ENCODE measurements at places on chromosomes 7 and 10.
A peak's percentile ranks its signal among the peaks of the same experiment; 100 is the strongest.

GRCh38 chr7:158396982-158397862 lies 190.4 kb downstream of the PTPRN2 start:
- DNase-seq: no peak

- DNase-seq: peak; percentile 43
Measured at GRCh38 chr10:80132299-80133139, at the start of gene PLAC9. Gene PLAC9 (plus strand): TSS chr10:80132730. CDS start chr10:80132763, 33 bp downstream.

DNA sequence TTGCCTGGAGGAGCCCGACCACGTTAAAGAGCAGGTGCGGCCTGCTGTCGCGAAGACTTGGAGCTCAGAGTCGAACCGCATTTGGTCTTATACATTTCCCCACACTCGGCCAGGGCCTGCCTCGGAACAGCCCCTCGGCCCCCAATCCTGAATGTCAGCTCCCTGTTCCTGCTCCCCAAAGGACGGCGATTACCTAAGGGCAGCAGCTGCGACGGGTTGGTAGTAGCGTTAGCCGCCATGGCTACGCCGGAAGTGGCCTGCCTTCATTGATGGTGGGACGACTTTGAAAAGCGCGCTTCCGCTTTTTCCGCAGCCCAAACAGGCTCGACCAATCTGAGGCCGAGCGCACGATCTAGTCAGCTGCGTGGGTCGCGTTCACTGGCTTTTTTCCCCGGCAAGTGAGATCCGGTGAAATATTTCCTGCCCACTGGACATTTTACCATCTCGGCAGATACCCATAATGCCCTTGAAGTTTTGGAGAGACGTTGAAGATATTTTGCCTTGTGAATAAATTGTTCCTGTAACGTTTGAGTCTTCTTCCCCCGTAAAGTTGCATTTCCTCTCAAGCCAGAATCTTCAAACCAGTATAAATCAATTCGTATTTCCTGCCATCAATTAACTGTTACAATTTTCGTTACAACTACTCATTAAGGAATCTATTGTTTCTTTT lies at the start of gene LSM5:
Gene LSM5, minus strand, starts transcription at position 254 of the 670 bp plus-strand sequence. Its CDS starts 15 bp downstream, at position 239.
- peak; percentile 92 for DNase-seq

GRCh38 chr10:35555962-35556930 lies 48.9 kb upstream of the GJD4 start:
- no peak for DNase-seq

- no peak for DNase-seq
Measured at GRCh38 chr10:73840403-73841060, 29.1 kb upstream of the NDST2 start.

GRCh38 chr10:128001363-128001745 lies 94.5 kb downstream of the PTPRE start:
- no peak for DNase-seq

GRCh38 chr7:95917634-95918033 lies 145.3 kb downstream of the DYNC1I1 start:
- DNase-seq: peak; percentile 11

GRCh38 chr10:7580520-7580919 lies 86.2 kb downstream of the ITIH5 start:
- DNase-seq: no peak

DNA sequence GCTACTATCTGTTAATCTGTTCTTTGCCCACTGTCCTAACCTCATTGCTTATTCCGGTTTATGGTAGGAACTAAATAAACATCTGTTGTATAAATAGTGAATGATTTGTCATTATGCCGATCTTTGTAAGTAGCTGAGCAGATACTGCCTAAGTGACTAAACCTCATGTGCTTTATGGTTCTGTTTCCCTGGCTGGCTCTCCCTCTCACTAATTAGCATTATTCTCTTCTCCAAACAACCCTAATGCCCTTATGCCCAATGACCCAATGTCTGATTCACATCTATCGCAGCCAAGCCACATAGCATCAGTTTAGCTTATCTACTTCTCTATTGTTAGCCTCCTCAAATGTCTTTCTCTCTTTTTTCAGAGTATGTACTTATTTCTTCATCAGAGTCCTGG lies 462.3 kb upstream of the POT1 start:
- DNase-seq: no peak

- DNase-seq: peak; percentile 56
Measured at GRCh38 chr7:3301449-3301731, 338 bp downstream of the SDK1 start.

GRCh38 chr10:77157248-77158019 lies 480.2 kb downstream of the KCNMA1 start:
- DNase-seq: no peak

DNA sequence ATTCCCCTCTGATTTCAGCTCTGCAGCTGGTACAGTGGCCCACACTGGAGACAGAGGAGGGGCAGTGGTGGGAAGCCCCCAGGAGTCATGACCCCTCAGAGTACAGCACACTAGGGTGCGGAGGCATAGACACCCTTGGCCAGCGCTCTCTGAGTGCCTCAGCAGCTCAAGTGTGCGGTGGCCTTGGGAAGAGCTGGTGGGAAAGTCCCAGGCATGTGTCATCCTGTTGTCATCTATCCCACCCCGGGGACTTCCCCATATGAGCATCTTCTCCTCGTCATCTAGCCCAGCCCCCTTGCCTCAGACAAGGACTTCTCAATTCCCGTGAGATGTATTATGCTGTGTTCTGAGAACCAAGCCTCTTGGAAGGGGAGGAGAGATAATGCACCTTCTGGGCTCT lies 15.6 kb upstream of the PPIF start:
- peak; percentile 58 for DNase-seq

GRCh38 chr10:44636625-44637024 lies 251.7 kb upstream of the CXCL12 start:
- DNase-seq: no peak

DNA sequence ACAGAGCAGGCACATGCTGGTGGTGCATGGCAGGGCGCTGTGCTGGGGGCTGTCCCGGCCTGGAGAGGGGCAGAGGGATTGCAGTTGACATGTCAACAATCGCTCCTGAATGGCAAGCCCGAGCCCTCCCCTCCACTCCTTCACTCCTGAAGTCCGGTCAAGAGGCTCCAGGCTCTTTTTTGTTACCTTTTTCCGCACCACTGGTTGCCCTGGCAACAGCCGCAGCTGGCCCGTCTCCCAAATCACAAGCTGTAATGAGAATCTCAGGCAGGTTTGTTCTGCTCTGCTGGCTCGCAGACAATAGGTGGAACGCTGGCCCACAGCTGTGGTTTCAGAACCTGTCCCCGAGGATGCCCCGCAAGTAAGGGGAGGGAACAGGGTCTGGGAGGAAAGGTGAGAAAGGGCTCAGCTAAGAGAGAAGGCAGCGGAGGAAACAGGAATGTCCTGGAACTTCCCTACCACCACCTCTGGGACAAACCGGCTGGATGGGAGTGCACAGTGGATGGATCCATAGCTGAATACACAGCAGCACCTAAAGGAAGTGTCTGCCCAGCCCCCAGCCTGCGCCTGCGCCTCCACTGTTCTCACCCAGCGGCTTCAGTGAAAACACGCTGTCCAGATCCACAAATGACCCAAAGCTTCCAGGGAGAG lies 58.9 kb downstream of the CALML3 start:
- DNase-seq: no peak

- DNase-seq: no peak
Measured at GRCh38 chr10:79494871-79495705, 17.2 kb upstream of the EIF5AL1 start.

DNA sequence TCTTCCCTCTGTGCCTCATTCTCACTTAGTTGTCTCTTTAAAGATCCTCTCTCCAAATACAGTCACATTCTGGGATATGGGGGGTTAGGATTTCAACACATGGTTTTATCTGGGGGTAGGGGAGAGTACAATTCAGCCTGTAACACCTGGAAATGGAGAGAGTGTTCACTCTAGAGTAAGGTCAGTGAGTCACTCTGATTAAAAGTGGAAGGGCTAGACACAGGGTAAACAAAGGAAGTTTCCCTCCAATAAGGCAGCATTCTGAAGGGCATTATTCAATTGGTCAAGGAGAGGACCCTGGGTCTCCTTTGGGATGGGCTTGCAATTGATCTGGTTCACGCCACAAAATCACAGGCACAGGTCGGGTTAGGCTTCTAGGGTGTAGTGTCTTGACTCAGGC lies 232.8 kb upstream of the NPSR1 start:
- DNase-seq: no peak

- no peak for DNase-seq
Measured at GRCh38 chr10:129810-130209, 5.4 kb upstream of the ZMYND11 start.

DNA sequence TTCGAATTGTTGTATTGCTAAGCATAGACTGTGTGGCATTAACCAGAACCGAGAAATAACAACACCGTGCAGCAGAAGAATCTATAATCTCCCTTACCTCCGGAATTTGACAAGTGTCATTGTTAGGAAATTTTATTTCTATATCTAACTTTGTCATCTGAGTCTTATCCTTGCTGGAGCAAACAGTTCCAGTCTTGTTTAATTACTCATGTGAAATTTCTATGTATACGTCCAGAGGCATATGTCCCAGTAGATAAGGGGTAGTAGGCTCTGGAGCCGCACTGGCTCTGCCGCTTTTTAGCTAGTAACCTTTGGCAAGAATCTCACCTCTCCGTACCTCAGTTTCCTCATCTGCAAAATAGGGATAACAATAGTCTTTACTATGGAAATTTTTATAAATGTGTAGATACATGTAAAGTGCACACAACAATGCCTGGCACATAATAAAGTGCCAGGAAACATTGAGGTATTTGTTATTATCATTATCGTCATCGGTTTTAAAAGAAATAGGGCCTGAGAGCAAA lies 228.6 kb downstream of the VTI1A start:
- DNase-seq: no peak

GRCh38 chr10:4213441-4213840 lies 428.4 kb upstream of the KLF6 start:
- no peak for DNase-seq

GRCh38 chr10:83990126-83990525 lies 149.2 kb upstream of the GHITM start:
- no peak for DNase-seq

DNA sequence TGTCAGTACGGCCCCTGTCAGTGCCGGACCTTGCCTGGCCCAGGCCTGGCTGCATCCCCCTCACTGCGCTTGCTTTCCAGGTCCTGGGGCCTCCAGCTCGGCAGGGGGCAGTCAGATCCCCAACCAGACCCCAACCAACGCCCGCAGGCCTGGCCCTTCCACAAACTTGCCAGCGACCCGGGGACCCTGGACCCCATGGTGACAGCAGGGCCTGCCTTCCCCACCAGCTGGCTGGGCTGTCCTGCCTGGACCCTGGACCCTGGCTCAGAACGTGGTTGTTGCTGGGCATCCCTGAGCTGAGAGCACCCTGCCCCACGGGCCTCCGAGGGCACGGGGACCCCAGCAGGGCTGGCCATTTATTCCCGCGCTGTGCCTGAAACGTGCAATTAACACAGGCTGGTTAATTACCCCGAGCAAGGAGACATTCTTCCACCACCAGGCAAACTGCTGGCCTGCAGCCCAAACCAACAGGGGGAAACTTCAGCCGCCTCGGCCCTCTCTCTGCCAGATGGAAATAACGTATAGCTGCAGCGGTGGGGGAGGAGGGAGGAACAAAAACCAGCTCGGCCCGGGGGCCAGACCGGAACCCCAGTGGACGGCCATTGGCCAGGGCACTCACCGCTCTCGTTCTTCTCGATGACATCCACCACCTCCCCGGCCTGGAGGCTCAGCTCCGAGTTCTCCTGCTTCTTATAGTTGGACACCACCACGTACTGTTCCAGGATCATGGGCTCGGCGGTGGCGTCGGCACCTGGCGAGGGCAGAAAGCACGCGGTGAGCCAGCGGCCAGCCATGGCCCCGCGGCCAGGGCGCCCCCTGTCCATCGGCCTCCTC lies 167.1 kb downstream of the NEURL1 start:
- DNase-seq: no peak

DNA sequence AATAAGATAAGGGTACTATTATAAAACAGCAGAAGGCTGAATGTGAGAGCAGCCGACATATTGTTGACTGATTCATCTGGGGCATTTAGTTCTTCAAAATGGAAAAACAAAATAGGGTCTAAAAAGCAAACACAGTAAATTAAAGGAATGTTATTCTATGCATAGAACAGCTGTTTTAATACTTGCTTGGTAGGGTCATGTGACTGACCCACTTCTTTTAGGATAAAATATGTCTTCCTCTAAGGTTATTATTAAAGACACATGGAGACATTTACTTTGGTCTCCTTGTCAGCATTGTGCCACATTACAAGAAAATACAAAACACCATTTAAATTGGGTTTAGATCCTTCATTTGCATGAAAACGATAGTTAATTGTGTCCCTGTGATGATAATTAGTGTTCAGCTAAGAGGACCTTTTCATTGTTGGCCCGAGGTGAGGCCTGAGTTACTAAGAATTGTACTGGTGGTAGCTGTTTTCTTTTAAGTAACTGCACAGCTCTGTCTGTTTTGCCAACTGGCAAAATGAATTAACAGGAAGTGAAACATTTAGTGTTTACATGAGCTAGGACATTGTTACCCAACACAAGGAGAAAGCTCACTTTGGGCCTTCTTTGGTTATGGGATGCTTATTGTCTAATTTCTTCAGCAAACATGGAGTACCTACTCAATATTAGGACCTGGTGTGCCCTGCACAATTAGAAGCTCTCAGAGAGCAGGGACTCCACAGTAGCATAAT lies 764.4 kb downstream of the LRMDA start:
- no peak for DNase-seq

DNA sequence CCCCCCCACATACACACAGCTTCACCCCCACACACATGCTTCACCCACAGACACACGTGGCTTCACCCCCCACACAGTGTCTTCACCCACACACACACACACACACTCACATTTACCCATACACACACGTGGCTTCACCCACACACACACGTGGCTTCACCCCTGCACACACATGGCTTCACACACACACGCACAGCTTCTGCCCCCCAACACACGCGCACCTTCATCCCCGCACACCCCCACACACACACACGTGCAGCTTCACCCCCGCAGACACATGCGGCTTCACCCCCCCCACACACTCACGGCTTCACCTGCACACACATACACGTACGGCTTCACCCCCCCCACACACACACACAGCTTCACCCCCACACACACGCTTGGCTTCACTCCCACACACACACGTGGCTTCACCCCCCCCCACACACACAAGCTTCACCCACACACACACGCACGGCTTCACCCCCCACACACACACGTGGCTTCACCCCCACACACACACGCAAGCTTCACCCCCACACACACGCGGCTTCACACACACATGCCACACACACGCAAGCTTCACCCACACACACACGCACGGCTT lies 82.4 kb downstream of the NKX6-2 start:
- DNase-seq: no peak

Measured in urothelium cell line (cell line).